ENCODE measurements at places on chromosomes 7 and 10. TPM values are rescaled to one million over a fixed set of nuclear protein-coding genes. Genes with fewer than 3 reads are reported as not detected.

CLDN4 gene
- total RNA-seq: 18.6 TPM

DNA sequence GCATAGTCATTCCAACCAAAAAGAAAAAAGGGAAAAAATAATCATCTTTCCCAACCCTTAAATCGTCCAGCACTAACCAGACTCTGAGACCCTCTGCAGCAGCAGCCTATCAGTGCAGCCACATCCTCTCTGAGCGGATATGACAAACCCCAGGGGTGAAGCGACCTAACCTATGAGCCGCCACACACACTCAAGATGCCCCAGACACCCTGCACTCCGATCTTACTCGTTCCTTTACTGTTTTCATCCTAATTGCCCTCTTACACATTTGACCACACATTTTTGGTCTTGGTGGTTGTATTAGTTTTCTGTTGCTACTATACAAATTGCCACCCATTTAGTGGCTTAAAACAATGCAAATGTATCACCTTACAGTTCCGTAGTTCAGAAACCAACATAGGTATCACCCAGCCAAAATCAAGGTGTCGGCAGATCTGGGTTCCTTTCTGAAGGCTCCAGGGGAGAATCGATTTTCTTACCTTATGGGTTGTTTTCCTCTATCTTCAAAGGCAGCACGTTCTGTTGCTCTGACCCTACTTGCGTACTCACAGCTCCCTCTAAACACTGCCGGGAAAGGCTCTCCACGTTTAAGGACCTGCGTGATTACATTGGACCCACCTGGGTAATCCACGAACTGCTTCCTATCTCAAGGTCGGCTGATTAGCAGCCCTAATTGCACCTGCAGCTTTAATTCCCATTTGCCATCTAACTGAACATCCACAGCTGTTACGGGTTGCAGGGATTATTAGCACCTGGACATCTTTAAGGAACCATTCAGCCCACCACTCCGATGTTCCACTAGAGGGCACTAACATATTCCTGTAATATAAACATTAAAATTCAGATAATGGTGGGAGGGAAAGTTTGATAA is 37.3 kb upstream of the PRSS1 start:
- no peak overlapping the region for H3K4me3 ChIP-seq
- H3K27me3 ChIP-seq: no peaks in the 10 kb centered on the region
- peak; percentile 58 for DNase-seq
- peaks cover 38% of the 10 kb centered on the region for H3K4me1 ChIP-seq
- H3K27ac ChIP-seq: no peak overlapping the region
- H3K36me3 ChIP-seq: no peaks in the 10 kb centered on the region

DNA sequence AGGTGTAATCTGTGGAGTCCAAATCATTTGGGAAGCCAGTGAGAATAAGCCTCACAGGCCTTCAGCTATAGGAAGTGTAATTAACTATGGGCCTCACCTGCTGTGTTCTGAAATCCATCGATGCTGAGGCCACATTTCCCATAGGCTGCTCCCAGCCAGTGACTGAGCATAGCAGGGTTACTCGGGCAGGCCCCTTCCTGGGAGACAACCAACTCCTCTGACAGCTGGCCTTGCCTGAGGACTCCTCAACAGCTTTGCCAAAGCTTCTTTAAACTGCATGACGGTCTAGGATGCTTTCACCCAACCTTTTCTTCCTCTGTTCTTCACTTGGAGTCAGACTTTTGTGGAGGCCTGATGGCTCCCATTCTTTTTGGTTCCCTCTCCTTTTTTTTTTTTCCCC is 63.8 kb upstream of the SMNDC1 start:
- H3K27me3 ChIP-seq: no peaks in the 10 kb centered on the region
- no peaks in the 10 kb centered on the region for H3K36me3 ChIP-seq
- H3K27ac ChIP-seq: no peak overlapping the region
- no peak overlapping the region for H3K4me3 ChIP-seq
- no peaks in the 10 kb centered on the region for H3K4me1 ChIP-seq

- no peak overlapping the region for H3K27ac ChIP-seq
- H3K4me1 ChIP-seq: no peaks in the 10 kb centered on the region
- no peaks in the 10 kb centered on the region for H3K27me3 ChIP-seq
- no peak overlapping the region for H3K4me3 ChIP-seq
- H3K36me3 ChIP-seq: no peaks in the 10 kb centered on the region
Measured at GRCh38 chr7:81045491-81046030, 126.7 kb upstream of the SEMA3C start.
